ENCODE measurements at places on chromosomes 3 and 15.
A peak's percentile ranks its signal among the peaks of the same experiment; 100 is the strongest.

DNA sequence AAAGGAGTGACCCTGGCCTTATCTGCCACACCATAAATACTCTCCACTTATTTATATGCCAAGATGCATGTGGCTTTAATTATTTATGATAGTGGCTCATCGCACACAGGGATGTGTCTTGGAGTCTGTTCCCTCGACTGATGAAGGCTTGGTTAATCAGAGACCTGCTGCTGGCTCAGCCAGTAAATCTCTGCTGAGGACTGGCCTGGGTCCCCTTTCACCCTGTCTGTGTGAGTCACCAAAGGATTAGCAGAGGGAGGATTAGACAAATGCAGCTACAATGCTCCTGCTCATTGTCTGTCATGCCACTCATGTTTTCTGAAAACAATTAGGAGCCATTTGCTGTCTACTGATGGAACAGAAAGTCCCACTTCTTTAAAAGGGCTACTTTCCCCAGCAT lies 226.8 kb downstream of the NTRK3 start:
- DNase-seq, result no peak

- peak; percentile 37 for DNase-seq
Observed at GRCh38 chr15:85296615-85297402, 83.6 kb upstream of the AKAP13 start.

DNA sequence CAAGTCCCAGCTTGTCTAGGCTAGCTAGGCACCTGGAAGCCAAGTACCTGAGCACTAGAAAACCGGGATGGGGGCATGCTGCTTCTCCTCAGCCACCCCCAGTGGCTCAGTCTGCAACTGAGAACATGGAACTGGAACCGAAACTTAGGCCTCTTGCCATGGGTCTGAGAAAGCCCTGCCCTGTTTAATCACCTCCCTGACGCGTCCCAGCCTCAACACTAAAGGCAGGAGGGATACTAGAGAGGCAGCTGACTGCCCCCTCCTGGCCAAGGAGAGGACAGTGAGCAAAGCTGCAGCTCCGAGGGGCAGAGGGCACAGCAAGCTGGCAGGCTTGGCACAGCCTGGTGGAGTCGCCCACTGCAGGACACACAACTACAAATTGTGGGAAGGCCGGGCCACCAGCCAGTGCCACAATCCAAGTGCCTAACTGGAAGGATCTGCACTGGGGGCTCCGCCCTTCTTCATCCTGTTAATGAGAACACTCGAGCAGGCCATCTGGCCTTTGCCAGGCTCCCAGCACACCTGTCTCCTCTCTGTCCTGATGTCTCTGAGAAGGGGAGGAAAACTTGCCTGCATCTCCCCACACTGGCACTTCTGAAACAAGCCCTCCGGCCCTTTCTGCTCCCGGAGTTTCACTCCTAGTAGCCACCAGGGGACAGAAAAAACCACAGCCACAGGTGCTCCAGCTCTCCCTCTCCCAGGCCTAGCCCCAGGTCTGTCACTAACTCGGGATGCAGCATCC lies 53.7 kb downstream of the BDH1 start:
- DNase-seq, result no peak

DNA sequence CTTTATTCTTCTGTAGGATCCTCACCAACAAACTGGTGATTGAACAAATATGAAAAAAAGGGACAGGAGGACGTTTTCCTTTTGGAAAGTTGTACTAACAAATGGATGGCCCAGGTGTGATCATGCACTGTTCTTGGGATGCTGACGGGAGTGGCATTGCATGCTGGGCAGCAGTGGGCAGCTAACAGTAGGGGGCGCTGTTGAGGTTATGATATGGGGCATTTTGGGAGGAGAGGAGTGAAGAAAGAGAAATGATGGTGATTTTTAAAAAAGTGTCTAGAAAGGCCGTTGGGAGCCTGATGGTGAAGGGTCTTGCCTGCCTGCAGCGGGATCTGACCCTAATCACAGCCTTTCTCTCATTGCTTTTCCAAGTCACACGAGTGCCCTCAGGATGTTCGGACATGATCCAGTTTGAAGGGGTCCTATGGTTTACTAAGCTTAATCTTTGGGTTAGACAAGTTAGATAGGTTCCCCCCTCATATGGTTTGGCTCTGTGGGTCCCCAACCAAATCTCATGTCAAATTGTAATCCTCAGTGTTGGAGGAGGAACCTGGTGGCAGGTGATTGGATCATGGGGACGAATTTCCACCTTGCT lies 46.2 kb upstream of the PRTG start:
- peak; percentile 13 for DNase-seq
